Stimulated activated CD8-positive, alpha-beta memory T cell treated with anti-CD3 and anti-CD28 coated beads, Interleukin-4, amount 100 ng/mL, for 4 hours (primary cell): ENCODE measurements at places on chromosomes 5 and 9.

GRCh38 chr9:125646217-125646616 lies 60.8 kb downstream of the MAPKAP1 start:
- no peak for DNase-seq

- no peak for DNase-seq
These were observed 57.3 kb upstream of the TAF11L2 start for GRCh38 chr5:17440766-17441165.

- DNase-seq = no peak
These were observed 523.8 kb downstream of the EFNA5 start for GRCh38 chr5:107146901-107147300.

DNA sequence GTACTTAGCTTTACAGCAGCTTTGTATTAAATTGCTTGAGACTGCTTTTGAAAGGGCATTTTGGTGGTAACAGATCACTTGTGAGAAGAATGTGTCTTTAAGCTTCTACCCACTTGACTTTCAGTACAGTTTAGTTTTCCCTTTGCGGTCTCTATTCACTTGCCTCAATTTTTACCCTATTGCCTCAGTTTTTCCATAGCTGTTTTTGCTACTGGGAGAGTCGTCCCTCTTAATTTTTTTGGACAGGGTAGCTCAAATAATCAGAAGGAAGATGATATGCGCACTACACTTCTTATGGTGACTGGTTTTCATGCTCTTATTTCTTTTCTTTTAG lies 18.8 kb downstream of the UGCG start:
- no peak for DNase-seq

DNA sequence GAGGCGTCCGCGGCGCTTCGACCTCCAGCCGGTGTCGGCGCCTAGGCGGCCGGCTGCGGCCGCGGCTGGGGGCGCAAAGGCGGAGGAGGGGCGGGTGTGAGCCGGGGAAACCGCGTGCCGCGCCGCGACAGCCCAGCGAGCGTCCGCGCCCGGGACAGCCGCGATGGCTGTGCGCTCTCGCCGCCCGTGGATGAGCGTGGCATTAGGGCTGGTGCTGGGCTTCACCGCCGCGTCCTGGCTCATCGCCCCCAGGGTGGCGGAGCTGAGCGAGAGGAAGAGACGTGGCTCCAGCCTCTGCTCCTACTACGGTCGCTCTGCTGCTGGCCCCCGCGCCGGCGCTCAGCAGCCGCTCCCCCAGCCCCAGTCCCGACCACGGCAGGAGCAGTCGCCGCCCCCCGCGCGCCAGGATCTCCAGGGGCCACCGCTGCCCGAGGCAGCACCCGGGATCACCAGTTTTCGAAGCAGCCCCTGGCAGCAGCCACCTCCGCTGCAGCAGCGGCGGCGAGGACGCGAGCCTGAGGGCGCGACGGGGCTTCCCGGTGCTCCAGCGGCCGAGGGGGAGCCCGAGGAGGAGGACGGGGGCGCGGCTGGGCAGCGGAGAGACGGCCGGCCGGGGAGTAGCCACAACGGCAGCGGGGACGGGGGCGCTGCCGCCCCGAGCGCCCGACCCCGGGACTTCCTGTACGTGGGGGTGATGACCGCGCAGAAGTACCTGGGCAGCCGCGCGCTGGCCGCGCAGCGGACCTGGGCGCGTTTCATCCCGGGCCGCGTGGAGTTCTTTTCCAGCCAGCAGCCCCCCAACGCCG lies 605 bp downstream of the CHSY3 start:
- no peak for DNase-seq

- no peak for DNase-seq
These were observed 1.7 kb downstream of the CPLX2 start for GRCh38 chr5:175873088-175873454.
